Esophagus mucosa (tissue), 1 donor: ENCODE measurements at places on chromosomes 1 and 21. TPM values are rescaled to one million over a fixed set of nuclear protein-coding genes. Genes with fewer than 3 reads are reported as not detected.

GRCh38 chr21:36630485-36631206 is 68.3 kb upstream of the SIM2 start:
- peak; percentile 46 for ATAC-seq

DNA sequence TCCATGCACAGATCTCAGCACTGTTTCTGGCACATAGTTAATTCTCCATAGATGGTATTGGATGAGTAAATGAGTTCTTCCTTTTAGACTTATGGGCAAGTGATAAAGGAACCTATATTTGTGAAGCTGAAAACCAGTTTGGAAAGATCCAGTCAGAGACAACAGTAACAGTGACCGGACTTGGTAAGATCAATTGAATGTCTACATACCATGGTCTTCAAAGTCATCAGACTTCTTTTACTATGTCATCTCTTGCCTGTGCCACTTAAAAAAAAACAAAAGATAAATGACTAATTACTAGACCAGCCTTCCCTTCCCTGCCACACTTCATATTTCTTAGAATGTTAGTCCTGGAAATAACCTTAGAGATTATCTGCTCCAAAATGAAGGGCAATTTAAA is 246.7 kb downstream of the HMCN1 start:
- no peak for ATAC-seq

- ATAC-seq, result no peak
Observed at GRCh38 chr1:41232305-41232704, 9.8 kb downstream of the SCMH1 start.

DNA sequence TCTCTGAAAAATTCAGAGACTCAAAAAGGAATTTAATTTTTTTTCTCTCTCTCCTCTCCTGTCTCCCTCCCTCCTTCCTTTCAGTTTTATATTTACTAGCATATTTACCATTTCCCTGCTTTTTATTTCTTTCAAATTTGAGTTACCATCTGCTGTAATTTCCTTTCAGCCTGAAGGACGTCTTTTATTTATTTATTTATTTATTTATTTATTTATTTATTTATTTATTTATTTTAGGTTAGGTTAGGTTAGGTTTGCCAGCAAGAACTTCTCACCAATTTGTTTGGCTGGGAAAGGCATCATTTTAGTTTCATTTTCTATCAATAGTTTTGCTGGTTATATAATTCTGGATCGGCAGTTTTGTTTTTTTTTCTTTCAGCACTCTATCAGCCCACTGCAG is 231.7 kb upstream of the ZRANB2 start:
- no peak for ATAC-seq

- ATAC-seq, result no peak
Observed at GRCh38 chr1:51306950-51307349, 23.4 kb downstream of the TTC39A start.

GRCh38 chr21:44614961-44615391 is 3.1 kb downstream of the KRTAP10-8 start:
- no peak for ATAC-seq

GRCh38 chr1:226779561-226779960 is 40.5 kb upstream of the ITPKB start:
- no peak for ATAC-seq

DNA sequence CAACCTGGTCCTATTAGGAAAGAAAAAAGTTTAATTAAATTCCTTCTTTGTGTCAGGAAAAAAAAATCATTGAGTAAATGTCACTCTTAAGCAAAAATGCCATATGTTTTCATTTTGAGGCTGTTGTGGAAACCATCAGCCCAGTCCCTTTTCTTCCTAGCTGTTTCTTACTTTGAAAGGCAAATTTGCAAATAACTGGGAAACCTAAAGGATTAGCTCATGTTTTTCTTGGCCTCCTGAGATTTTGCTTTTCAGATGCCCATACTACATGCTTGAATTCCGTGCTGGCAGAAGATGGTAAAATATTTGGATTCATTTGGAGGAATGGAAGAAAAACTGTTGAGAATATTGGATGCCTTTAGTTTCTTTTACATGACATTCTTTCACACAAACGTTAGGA is 182.1 kb upstream of the ADAMTS5 start:
- ATAC-seq, result no peak

- no peak for ATAC-seq
Observed at GRCh38 chr1:27499142-27499541, 9.2 kb upstream of the WASF2 start.

GRCh38 chr1:80982831-80983230 is 817.9 kb upstream of the ADGRL2 start:
- ATAC-seq, result no peak

DNA sequence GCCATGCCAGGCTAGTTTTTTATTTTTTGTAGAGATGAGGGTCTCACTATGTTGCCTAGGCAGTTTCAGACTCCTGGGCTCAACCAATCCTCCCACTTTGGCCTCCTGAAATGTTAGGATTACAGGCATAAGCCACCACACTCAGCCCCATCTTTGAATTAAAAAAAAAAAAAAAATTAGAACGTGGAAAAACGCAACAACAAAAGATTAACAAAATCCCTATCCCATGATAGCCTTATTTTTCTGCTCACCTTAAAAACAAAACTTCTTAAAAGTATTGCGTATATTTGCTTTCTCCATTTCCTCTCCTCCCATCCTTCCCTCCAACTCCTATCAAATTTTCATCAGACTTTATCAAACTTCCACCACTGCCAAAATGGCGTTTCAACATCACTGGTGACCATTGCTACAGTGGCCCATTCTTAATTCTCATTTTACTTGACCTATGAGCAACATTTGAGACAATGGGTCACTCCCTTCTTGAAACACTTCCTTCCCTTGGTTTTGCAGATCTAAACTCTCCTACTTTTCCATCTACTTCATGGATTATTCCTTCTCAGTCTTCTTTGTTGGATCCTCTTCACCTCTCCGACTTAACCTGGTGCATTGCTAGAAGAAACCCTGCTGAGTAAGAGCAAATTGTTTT is 579 bp upstream of the ZNF684 start:
- ATAC-seq, result no peak

GRCh38 chr21:14673649-14674048 is 127.5 kb upstream of the SAMSN1 start:
- ATAC-seq, result no peak

GRCh38 chr1:6801199-6801598 is 15.9 kb downstream of the CAMTA1 start:
- no peak for ATAC-seq

DNA sequence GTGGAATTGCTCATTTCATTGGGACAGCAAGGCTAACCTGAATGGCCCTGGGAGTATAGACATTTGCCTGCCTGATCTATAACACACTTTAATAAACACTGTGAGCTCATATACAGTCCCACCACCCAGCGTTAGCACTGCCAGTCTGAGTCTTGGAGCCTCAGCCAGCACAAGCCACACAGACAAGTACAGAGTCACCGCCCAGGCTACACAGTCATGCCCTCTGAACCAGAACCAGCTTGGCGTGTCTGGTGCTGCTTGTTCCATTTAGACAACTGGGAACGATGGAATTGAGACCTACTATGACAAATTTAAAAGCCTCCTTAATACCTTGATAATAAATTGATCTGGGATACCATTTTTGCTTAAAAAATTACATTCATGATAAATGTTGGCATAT is 31.6 kb downstream of the NID1 start:
- ATAC-seq, result peak; percentile 39

DNA sequence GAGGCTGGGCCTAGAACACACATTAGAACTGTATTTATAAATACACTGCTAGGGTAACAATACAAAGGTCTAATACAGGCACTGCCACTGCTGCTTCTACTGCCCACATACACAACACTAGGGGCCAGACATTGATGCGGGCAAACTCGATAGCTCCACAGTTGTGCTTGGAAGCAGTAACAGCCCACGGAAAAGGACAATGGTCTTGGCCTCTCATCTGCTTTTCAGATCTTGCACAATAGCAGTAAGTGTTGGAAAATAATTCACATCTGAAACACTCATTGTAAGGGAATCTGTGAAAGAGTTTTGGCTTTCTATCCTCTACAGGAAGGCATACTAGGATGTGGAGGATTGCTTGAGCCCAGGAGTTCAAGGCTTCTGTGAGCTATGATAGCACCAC is 6.9 kb upstream of the SPOCD1 start:
- no peak for ATAC-seq

- no peak for ATAC-seq
Observed at GRCh38 chr1:64884261-64885040, 81.9 kb downstream of the JAK1 start.

DNA sequence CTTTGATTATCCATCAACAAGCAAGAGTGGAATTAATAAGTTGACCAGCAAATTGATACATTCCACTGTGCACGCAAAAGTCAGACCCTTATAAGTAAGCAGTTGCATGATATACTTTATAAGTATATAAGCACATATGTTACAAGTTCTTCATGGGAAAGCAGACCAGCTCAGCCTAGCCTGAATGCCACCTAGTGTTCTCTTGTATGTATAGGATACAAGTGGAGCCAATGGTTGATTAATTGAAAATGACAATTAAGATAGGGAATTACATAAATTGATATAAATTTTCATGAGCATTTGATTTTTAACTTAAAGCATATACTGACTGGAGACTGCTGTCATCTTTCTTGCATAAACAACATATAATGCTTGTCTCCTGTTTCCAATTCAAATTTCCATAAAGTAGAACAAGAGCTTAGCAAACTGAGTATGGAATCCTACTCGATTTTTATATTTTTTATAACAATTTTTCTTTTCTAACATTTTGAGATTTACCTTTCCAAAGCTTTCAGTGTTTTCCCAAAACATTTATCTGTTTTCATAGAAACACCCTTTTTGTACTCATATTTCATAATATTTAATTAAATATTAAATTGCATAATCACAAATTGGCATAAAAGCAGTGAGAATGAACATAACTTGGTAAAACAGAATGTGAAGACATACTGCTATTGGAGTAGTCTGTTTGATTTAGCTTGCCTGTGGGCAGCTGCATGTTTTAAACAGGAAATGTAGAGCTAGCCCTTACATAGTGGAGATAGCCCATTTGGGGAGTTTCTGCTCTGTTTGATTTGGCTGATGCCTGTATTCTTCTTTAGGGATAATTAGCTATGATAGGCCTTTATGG is 62.8 kb downstream of the MAGI3 start:
- peak; percentile 63 for ATAC-seq

GRCh38 chr1:64909031-64909430 is 57.3 kb downstream of the JAK1 start:
- no peak for ATAC-seq

DNA sequence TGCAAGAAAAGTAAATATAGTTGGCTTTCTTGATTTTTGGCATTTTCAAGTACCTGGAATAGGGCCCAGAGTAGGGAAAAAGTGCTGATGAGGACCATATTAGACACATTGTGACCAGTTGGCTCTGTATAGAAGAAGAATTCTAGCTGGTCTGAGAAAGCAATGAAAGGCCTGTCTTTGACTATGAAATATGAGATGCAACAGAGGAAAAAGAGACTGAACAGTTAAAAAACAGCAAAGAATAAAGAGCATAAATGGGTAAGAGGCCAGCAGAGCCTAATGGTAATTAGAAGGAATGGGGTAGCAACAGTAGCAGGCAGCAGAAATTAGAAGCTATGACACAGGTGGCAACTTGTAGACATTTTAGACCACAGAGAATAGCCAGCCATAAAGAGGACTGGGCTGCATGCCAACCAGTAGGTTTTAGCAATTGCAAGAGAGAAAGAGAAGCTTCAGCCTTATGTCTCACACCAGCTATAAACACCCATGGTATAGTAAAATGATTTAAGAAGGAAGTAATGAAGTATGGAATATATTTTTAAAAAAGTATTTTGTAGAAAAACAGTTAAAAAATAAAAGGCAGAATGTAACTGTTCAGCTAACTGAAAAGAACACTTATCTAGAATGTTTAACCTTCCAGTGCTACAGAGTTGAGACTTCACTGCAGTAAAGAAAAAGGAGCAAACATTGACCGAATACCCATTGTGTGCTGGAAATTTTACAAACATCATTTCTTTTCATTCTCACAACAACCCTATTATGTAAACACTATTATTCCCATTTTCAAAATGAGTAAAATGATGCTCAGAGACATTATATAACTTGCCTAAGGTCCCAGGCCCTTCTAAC is 114.1 kb downstream of the LHX4 start:
- no peak for ATAC-seq

DNA sequence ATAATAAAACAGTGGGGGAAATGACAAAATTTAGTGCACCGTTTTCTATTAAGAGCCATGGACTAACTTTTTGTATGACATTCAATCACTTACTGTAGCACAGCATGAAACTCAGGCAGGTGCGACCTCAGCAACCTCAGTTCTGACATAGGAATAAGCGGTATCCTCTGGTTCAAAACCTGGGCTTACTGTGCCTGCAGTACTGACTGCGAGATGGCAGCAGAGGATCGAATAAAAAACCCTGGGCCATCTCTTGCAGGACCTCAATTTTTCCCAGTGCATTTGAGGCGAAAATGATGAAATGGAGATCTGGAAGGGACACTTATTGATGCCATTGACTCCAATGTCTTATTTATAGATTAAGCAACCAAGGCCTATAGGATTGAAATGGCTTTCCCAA is 214.7 kb downstream of the ADGRL2 start:
- ATAC-seq, result no peak

DNA sequence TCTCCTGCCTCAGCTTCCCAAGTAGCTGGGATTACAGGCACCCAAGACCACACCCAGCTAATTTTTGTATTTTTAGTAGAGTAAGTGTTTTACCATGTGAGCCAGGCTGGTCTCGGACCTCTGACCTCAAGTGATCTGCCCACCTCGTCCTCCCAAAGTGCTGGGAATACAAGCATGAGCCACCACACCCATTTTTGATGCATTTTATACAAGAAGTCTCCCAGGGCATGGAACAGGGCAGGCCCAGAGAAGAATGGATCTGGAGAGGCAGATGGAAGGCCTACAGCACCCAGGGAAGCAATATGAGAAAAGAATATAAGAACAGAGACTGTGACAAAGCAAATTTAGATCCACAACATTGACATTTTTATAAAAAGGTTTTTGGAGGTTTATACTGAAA is 18.8 kb upstream of the IFNAR1 start:
- no peak for ATAC-seq

The CTSK gene
- total RNA-seq, result 7.7 TPM

The OLFML3 gene
- 1.6 TPM for total RNA-seq

The CA6 gene
- not detected for total RNA-seq

The TRIM46 gene
- 0.12 TPM for total RNA-seq

The LGR6 gene
- total RNA-seq, result 2.7 TPM

The RNU11 gene
- not detected for total RNA-seq

The RHOC gene
- 69.5 TPM for total RNA-seq

The NPHS2 gene
- not detected for total RNA-seq

The SLAMF7 gene
- 6.3 TPM for total RNA-seq

The PODN gene
- total RNA-seq, result 2.6 TPM

The NMNAT2 gene
- total RNA-seq, result 0.04 TPM

The ZNF124 gene
- total RNA-seq, result 7.5 TPM
